H7 (cell line): ENCODE measurements at places on chromosomes 4 and X. TPM values are rescaled to one million over a fixed set of nuclear protein-coding genes. Genes with fewer than 3 reads are reported as not detected.
A peak's percentile ranks its signal among the peaks of the same experiment; 100 is the strongest.

IL9R gene
- 0.17 and 0.78 TPM in 2 replicates for total RNA-seq

CCDC120 gene
- 4.7 and 5.8 TPM in 2 replicates for total RNA-seq

TGIF2LX gene
- total RNA-seq: not detected in 2 replicates

AMOT gene
- 6.5 and 10.2 TPM in 2 replicates for total RNA-seq

DNA sequence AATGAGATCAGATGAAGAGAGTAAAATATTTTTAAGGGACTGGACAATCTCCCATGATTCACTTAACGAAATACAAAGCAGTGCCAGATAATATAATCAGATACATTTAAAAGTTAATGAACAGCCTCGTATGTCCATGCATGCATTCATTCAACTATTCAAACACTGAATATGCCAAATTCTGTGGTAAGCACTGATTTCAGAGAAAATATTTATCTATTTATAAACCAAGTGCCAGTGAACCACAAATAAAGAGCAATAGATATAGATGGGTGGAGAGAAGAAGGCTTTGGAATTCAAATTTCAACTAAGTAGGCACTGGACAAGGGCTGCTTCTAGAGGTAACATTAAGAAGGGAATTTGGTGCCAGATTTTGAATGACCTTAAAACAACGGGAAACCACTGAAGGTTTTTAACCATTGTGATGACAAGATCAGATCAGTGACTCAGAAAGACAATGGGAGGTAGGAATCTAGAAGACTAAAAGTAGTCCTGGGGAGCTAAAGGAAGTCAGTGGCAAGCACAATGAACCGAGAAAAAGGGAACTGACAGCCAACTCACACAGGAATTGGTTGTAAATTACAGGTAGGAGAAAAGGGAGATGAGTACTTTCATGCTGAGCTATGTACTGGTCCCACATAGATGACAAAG lies 14.2 kb downstream of the ELOVL6 start:
- peak; percentile 26 for DNase-seq

- DNase-seq: peak; percentile 79
Observed at GRCh38 chrX:55489314-55490009, at the start of gene USP51. Gene USP51, minus strand, starts transcription at chrX:55489848. Its CDS starts 909 bp downstream, at chrX:55488939.

DNA sequence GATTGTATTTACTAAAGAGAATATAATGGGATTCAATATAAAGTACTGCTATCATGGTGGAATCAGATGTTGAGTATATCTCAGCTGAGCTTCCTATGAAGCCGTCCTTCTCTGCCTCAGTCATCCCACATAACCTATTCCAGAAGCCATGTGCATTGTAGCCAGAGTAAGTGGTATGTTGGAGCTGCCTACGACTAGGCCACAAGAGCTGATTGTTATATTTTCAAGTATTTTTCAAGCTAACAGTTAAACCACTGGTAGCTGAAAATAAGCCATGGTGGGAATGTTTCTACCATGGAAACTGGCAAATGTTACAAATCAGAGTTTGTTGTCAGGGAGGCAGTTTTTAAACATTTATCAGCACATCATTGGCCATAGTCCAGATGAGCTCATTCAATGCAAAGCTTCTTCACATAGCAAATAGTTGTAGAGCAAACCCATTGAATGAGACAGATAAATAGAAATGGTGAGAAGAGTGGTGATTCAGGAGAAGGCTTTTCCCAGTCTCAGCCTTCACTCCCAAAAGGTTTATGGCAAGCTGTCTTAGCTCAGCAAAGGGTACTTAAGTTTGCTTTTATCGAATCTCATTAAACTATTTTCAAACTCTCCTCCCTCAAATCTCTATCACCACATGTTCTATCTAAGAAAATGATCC lies 436.4 kb downstream of the PCDH19 start:
- no peak for DNase-seq

GRCh38 chr4:165191814-165192499 lies 15.4 kb upstream of the KLHL2 start:
- DNase-seq: no peak

DNA sequence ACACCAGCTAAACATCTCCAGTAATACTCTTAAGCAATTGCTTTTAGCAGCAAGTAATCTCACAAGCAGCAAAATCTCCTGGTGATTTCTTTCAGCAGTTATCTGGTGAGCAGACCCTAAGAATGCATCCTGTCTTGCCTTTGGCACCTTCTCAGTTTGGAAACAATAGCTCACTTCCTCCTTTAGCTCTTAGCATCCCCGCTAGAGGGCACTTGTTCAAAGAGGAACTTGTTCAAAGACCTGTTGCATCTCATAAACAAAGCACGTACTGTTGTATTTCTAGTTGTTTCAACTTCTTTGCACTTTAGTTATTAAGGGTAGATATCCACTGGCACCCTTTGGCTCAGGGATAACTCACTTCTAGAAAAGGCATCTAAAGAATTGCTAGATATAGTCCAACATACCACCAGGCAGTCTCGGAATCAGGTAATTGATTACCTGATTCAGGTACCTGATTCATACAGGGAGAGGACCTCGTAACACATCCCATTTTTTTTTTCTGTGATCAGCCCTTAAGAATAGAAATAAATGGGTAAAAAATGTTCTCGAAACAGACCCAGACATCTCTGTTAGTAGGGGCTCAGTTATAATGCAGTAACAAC lies 81.9 kb upstream of the QRFPR start:
- DNase-seq: peak; percentile 12

DNA sequence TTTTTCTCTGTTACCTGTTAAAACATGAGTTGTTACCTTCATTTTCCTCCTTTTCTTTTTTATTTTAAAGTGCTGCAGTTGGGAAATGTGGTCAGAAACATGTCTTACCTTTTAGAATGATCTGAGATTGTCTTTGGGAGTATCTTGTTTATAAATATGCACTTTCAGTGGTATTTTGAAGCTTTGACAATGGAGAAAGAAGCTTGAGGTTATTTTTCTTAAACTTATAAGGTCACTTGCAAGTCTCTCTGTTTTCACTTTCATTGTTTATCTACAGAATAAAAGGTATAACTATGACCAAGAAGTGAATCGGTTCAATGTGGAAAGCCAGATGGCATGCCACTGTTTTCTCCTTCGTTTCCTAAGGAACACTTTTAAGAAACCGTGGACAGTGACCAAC lies 167.5 kb upstream of the SLC7A11 start:
- no peak for DNase-seq
